ENCODE measurements at places on chromosomes 11 and 22.

DNA sequence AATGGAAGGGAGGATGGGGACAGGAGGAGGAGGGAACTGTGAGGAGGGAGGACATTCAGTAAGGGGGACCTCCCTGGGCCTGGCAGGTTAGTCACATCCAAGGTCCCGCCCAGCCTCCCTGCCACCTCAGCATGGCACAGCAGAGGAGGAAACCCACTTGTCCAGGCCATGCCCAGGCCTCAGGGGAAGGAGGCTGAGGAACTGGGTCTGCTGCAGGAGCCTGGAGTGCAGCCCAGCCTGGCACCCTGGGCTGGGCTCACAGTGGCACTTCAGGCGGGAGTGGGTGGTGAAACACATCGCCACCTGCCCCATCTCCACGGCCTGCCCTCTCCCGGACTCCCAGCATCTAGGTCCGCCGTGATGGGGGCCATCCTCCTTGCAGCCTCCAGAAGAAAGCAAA is 17.2 kb upstream of the KLHL35 start:
- no peak for DNase-seq

- no peak for DNase-seq
These were observed 18.6 kb downstream of the PICALM start for GRCh38 chr11:86050196-86050709.

DNA sequence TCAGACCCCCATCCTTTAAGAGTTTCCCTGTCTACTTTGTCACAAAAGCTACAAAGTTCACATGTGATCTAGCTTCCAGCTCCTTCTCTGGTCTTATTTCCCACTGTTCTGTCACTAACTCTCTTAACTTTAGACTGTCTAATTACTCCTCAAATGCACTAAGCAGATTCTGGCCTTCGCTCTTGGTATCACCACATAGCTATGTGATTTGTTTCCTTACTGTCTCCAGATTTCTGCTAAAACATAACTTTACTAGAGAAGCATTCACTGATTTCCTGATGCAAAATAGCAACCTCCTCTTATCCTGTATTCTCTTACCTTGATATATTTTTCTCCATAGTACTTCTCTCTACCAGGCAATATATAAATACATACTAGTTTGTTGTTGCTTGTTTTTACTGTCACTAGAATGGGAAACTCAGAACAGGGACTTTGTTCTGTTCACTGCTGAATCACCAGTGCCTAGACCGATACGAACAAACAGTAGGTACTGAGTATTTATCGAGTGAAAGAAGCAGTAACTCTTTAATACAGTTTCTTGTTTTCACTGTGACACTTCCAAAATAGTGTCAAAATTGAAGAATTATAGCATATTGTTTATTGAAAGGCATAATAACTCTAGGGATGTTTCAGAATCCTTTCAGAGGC is 205.6 kb downstream of the DDX10 start:
- DNase-seq, result no peak

GRCh38 chr22:23402275-23403151 is 177.6 kb downstream of the IGLL1 start:
- DNase-seq, result peak; percentile 78

DNA sequence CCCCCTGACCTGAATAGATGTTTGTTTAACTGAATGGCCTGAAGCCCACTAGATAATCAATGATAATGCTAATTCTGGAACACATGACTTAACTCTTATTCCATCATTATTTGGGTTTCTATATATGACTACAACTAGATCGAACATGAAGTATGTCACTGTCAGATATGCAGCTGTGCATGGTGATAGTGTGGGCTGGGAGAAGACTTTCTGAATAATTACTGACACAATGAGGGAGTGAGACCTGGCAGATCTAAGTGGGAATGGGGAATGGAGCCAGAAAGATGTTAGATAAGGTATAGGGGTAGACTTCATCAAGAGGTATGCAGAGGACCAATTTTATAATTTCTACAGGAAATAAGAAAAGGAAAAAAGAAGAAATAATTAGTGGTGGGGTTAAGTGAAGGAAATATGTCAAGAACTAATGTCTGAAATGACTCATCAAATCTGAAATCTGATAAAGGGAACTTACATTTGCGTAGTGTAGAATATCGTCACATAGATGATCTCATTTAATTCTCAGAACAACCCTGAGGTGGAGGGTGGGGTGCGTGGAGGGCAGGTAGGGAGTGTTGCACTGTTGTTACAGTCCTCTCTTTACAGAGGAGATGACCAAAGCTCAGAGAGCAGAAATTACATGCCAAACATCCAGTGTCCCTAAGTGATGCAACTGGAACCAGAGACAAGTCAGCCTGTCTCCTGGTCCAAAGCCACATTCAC is 68.2 kb upstream of the EED start:
- DNase-seq, result peak; percentile 41

DNA sequence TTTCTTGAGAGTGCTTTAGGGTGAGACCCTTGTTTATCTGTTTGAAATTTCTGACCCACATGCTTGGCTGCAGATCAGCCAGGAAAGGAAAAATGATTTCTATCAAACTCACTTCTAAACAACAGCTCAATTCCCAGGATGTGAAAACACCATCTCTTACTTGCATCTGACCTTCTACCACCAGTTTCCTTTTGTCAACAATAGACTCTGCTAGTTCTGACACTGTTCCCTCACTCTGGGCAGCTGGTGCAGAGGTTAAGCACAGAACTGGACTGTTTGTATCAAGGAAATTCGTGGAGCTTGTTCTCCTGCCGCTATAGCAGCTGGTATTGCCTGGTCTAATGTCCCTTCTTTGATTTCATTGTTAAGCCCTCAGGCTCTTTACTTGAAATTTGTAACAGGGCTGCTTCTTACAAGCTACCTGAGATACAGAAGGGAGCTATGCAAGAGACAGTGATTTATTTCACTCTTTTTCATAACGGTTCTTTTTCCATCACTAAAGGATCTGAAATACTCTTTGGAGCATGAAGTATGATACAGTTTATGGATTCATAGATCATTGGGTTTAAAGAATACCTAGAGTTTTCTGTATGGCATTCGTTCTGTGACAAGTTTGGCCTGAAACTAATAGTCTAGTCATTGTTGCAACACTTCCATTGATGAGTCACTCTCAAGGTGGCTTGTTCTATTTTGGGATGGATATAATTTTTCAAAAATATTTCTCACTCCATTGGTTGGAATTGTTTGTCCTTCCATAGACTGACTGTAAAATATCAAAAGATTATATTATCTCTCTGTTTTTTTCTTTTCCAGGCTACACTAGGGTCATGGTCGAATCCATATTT is 178.2 kb upstream of the ZC3H12C start:
- DNase-seq, result no peak

DNA sequence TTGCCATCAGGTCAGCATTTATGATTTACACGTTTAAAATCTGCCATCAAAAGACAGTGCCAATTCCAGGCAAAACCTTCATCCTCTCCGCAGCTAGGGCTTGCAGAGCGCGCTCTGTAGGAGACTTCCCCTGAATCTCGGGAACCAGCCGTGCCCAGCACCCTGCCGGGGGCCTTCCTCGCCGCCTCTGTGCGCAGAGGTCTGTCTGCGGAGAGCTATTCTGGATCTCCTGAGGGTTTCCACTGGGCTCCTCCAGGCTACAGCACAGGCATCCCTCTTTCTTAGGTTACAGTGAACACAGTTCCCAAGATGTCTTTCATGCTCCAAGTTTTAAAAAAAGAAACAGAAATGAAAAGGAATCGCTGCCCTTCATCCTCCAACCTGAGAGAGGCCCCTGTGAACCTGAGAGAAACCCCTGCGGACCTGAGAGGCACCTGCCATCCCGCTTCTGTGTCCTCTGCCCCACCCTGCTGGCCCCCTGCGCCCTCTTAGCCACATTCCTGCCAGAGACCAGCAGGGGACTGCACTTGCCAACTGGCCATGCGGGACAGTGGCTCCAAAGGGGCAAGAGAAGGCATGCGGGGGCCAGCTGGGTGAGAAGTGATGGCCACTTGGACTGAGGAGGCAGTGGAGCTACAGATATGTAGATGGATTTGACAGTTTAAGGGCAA is 16.1 kb downstream of the TP53AIP1 start:
- DNase-seq, result no peak

- no peak for DNase-seq
These were observed 126.0 kb upstream of the MTNR1B start for GRCh38 chr11:92843455-92843854.

DNA sequence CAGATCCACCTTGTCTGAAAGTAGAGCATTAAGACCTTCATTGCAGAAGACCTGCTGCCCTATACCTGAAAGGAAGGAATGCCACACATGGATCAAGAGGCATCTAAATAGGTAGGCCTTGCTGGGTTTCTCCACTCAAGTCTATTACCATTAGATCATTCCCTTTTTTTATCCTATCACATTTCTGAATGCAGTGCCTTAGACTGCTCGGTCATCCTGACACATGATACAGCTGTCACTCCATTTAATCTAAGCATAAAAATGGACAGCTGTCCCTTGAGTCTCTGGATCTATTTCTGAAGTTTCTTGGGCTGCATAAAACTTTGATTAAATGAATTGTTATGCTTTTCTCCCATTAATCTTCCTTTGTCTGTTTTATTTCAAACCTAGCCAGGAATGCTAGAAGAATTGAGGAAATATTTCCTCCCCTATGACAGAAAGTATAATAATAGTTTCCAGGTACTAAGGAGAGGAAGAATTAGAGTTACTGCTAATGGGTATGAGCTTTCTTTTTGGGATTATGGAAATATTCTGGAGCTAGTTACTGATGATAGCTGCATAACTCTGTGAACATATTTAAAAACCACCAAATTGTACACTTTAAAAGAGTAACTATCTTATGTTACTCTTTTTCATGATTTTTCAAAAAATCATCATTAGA is 88.0 kb downstream of the DLG2 start:
- DNase-seq, result no peak

DNA sequence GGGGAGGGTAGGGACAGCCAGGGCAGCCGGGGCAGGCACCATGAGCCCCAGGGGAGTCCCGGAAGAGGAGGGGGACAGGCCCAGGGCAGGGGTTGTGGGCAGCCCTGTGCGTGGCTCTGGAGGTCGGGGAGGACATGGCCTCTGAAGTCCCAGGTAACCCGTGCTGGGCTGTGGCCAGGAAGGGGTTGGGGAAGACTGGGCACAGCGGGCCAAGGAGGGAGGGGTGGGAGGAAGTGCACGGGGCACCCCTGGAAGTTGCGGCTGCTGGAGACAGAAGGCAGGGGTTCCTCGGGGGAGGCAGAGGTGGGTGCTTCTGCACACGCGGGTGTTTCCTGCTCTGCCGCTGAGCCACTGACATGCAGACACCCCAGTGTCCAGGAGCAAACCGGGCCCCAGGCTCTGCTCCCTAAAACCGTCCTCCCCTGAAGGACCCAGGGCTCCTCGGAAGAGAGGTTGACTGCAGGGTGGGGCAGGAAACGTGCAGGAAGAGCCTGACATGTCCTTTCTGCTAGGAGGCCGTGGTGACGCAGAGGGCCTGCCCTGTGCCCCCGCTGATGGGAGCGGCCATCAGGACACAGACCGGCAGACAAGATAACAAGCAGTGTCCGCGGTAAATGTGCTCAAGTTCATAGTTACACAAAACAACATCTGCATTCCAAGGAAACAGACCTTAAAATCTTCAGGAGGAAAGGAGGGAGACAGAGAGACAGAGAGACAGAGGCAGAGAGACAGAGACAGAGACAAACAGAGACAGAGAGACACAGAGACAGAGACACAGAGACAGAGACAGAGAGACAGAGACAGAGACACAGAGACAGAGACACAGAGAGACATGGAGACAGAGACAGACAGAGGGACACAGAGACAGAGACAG is 5.7 kb downstream of the TNNI2 start:
- DNase-seq, result no peak

DNA sequence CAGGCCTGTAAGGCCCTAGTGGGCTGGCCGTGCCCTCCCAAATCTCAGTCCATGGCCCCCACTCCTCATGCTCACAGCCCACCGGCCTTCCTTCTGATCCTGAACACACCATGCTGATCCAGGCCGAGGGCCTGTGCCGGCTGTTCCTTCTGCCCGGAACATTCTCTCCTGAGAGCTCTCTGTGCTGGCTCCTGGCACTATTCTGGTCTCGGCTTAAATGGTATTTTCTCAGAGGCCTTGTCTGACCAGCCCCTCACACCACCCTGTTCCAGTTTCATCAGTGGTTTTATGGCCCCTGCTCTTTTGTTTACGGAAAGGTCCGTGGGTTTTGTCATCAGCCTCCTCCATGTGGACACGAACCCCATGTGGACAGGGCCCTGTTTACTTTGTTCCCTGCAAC is 22.0 kb downstream of the SPTBN2 start:
- DNase-seq, result no peak

DNA sequence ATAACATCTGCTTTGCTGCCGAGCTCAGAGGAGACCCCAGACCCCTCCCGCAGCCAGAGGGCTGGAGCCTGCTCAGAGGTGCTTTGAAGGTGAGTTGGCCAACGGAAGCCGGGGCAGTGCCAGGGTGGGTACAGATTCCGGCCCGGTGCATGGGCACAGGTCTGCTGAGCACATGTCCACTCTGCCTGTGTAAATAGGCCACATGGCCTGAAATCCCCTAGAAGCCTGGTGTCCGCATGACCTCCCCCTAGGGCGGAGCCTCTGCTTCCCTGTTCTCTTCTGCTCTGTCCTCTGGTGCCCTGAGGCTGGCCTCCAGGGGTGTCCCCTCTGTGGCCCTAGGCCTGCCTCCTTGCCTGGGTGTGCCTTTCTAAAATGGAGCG is 19.6 kb upstream of the TXNRD2 start:
- DNase-seq, result no peak

GRCh38 chr11:77506857-77507256 is 33.0 kb upstream of the PAK1 start:
- no peak for DNase-seq

DNA sequence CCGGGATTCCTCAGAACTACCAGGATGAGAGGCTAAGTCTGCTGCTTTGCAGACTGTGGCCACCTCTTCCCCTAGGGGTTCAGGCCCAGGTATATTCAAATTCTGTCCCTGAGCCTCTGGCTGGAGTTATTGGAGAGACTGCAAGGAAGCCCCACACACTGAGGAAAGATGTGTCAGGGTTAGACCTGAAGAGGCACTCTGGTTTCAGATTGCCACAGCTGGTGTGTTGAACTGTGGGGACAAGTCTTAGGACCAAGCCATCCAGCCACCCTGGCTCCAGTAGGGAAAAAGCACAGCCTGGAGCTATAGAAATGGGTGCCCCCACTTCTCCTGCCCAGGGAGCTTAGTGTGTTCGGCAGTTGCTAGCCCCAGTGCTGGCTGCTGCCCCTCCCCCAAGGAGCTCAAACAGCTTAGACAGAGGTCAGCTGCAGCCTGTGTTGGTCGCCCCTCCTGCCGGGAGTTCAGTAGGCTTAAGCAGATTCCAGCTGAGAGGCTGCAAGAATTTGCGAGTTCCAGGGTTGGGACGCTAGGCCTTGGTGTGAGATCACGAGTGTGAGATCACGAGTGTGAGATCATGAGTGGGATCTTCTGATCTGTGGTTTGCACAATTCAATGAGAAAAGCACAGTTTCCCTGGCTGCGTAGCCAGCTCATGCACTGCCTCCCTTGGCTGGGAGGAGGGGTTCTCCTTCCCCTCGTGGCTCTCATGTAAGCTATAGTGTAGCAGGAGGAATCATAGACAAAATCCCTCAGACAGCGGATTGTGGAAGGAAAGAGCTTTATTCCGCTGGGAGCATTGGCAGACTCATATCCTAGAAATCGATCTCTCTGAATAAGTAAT is 552.1 kb upstream of the CHORDC1 start:
- no peak for DNase-seq

Data from GM10248 (cell line).